SJSA1 (cell line): ENCODE measurements at places on chromosomes 1 and 21. TPM values are rescaled to one million over a fixed set of nuclear protein-coding genes. Genes with fewer than 3 reads are reported as not detected.

DNA sequence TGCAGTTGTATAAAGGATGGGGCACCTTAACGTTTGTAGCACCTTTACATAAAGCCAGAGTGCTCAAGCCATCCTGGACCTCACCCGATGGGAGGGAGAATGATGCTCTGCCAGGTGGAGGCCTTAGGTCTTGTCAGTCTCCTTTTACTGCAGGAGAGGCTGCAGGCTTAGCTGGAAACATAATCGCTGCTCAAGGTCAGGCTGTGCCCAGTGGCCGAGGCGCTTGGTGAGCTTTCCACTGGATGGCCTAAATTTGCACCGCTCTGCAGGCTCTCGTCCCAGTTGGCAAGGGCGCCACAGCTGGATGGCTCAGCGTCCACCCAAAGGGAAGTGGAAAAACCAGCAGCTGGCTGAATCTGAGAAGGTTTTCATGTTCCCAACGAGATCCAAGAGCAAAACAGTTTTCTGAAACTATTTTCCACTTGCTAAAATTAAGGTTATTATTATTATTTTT lies 438.9 kb downstream of the CAMTA1 start:
- DNase-seq, result no peak

DNA sequence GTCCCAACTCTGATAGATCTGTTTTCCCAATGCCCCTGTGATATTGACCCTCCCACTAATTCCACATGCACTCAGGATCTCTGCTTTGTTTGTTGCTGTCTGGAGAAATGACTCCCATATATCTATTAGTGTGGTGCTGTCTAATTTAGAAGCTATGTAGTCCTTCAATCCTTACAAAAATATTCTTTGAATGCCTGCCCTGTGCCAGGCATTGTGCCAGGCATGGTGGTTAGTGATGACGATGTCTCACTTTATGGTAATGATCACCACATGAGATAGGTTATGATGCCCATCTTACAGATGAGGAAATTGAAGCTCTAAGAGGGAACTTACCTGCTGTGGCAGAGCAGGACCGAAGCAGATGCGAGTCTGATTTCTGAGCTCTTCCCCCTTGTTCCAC lies 12.9 kb downstream of the MYOG start:
- DNase-seq, result no peak

- no peak for DNase-seq
These were observed 15.4 kb downstream of the FLVCR1 start for GRCh38 chr1:212873518-212873917.

DNA sequence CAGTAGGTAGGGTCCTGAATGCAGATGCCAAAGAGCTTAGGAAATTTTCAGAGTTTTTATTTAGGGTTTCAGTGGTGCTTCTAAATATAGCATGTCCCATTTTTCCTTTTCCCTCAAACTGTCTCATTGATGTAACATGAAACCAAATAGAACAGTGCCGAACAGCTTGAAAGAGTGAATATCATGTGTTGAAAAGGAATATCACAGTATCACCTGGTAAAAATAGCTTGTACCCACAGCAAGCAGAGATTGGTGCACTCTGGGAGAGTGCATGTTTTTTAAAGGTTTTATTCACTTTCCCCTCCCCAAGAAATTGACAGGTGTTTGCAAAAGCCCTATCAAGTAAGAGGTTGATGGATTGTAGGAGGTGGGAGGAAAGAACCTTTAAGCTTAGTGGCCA lies 41.9 kb upstream of the ELAVL4 start:
- no peak for DNase-seq

- DNase-seq, result peak; percentile 87
These were observed at the start of gene LYPLAL1 for GRCh38 chr1:219173758-219174459. TSS of gene LYPLAL1 (plus strand) at chr1:219173878. CDS start at chr1:219173891, 13 bp downstream.

DNA sequence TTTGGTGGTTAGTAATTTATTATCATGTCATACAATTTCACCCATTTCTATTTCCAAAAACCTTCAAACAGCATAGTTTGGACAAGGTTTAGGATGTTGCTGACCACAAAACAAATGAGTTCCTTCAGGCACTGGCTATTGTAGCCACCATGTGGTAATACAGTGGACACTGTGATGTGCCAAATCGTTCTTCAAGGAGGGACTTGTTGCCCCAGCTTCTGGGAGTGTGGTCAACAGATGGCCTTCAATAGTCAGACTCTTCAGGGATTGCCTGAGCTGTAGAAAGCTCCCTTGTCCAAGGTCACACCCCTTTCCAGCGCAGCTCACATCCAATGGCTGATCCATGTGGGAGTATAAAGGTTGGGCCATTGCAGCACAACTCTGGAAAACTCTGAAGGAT lies 2.6 kb downstream of the PDE4B start:
- no peak for DNase-seq

DNA sequence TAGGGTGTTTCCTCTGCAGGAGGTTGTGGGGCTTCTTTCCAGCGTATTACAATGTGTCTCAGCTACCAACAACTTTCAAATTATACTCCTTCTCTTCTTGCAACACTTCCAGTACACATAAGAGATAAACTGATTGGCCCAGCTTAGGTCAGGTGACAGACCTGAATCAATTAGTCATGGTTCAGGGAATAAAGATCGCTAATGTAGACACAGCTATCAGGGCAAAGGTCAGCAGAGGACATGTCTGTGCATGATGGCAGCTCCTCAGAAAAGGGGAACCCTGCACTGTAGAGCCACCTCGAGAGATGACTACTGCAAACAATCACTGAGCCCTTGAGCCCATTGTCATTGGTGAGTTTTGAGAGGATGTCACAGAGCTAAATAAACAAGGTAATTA lies 36.8 kb upstream of the PKN2 start:
- DNase-seq, result no peak

GRCh38 chr1:244836584-244836983 lies 1.1 kb downstream of the COX20 start:
- DNase-seq, result no peak

DNA sequence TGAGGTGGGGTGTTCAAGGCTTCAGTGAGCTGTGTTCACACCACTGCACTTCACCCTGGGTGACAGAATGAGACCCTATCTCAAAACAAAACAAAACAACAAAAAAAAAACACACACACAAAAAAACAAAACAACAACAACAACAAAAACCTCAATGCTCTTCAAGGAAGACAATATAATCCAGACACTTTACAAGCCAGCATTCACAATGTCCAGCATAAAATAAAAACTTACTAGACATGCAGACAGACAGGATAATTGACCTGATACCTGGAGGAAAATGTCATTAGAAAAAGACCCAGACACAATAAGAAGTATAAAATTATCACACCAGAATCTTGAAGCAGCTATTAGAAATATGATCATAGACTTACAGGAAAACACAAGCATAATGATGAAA lies 39.0 kb upstream of the BACE2 start:
- DNase-seq, result no peak

GRCh38 chr1:172990598-172991215 lies 60.0 kb downstream of the TNFSF18 start:
- peak; percentile 82 for DNase-seq

GRCh38 chr1:207007352-207008033 lies 25.1 kb downstream of the C1orf116 start:
- peak; percentile 92 for DNase-seq

GRCh38 chr1:166122873-166123466 lies 43.8 kb downstream of the FAM78B start:
- no peak for DNase-seq

- DNase-seq, result no peak
These were observed 73.9 kb upstream of the TNFSF4 start for GRCh38 chr1:173280899-173281660.

GRCh38 chr21:46065215-46065913 lies 32.5 kb upstream of the COL6A2 start:
- peak; percentile 52 for DNase-seq

DNA sequence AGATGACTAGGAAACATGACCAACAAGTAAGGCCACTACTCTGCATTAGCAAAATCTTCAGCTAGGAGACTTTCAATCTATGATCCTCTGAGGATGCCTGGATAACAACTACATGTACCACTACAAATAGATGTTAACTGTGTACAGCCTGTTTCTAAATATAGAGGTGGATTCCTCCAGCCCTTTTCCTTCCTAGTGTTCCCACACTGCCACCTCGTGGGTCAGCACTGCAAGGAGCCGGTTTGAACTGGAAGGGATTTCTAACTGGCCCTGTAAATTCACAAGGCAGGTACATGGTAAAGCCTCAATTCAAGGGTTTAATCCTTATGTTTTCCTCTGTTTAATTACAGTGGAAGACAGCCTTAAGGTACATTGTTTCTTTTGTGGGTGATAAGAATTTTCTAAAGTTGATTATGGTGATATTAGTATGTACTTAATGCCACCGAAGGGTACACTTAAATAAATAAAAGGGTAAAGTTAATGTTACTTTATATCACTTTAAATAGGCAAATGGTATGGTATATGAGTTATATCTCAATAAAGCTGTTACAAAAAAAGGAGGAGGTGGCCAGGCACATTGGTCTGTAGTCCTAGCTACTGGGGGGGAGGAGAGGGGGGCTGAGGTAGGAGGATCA lies 14.4 kb downstream of the SMYD3 start:
- DNase-seq, result peak; percentile 65

- DNase-seq, result no peak
These were observed 113.2 kb downstream of the AK5 start for GRCh38 chr1:77395051-77395450.

DNA sequence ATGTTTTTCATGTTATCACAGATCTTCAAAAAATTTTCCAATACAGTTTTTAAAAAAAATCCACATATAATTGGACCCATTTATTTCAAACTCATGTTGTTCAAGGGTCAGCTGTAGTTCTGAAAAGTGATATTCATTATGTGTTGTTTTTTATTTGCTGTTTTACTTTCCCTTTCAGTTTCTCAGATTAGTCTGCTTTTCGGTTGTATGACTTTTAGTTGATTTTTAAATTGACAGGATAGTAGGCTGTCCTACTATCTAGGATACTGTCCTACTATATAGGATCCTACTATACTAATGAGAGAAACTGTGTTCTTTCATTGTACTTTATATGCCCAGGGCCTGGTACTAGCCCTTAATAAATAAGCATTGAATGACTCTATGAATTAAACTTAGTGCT lies 33.6 kb upstream of the GPR52 start:
- no peak for DNase-seq

GRCh38 chr1:78038491-78038939 lies 7.3 kb upstream of the GIPC2 start:
- no peak for DNase-seq

DNA sequence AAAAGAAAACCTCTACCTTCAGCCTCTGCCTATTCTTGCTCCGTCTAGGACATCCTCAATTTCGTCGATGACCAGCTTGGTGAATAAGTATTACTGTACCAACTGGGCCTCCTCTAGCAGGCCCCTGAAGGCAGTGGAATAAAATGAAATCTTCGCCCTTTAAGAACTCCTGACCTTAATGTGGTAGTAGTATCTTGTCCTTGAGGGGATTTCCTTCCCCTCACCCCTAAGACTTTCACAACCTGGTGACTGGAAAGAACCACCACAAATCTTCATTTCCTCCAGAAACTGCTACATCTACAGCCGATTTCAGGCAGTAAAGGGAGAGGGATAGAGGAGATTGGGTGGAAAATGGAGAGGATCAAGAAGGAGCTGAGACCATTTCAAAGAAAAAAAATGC lies 1.6 kb upstream of the HAX1 start:
- DNase-seq, result no peak

DNA sequence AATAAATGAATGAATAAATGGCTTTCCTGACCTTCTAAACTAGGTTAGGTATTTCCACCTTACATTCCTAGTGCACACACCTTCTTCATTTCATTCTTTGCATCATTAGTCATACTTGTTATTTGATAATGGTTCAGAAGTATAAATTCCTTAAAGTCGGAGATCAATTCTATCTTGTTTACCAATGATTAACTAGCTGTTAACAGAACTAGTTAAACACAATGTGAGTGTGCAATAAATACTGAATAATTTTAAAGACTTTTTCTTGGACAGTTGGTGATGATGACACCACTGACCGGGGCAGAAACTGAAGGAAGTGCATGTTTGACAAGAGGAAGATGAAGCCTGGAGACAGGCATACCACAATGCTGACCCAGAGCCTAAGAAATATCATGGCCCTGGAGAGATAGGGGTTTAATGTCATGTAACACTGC lies 207.1 kb upstream of the DEPDC1 start:
- DNase-seq, result no peak

DNA sequence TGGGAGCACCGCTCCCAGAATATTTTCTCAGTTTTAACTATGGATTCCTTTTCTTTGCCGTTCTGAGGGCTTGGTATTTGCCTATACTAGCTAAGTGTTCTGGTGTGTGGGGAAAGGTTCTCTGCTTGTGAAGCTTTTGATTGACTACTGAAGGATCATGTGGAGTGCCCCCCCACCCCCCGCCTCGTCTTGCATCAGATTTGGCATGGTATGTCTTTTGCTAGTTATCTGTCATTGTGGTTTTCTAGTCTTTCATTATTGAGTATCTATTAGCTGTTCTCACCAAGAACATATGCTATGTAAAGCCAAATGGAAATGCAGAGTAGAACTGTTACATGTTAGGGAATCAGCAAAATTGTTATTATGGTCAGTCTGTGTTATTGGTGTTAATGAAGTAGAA lies 58.3 kb downstream of the MACF1 start:
- no peak for DNase-seq

- no peak for DNase-seq
These were observed 67.1 kb downstream of the FGGY start for GRCh38 chr1:59364037-59364436.

DMBX1 gene
- not detected in 2 replicates for total RNA-seq

GCSAML gene
- total RNA-seq, result not detected in 2 replicates

CFAP74 gene
- not detected in 2 replicates for total RNA-seq

TAL1 gene
- total RNA-seq, result not detected in 2 replicates

ERG gene
- total RNA-seq, result 0.89 TPM in 1 of 2 replicates, not detected in the other

DCDC2B gene
- not detected in 2 replicates for total RNA-seq

SNX27 gene
- 18.4 and 28.5 TPM in 2 replicates for total RNA-seq

CRYBG2 gene
- not detected in 2 replicates for total RNA-seq

FCGR1A gene
- not detected in 2 replicates for total RNA-seq

PTPRC gene
- total RNA-seq, result not detected in 2 replicates

KRTAP13-2 gene
- not detected in 2 replicates for total RNA-seq

RAB42 gene
- total RNA-seq, result 1.1 and 6.1 TPM in 2 replicates

TESK2 gene
- total RNA-seq, result 2.0 and 3.2 TPM in 2 replicates

PCBP3 gene
- total RNA-seq, result 15.2 and 29.4 TPM in 2 replicates

PARS2 gene
- 2.6 and 4.6 TPM in 2 replicates for total RNA-seq

MROH9 gene
- not detected in 2 replicates for total RNA-seq
